ENCODE measurements at places on chromosomes 4 and X.

GRCh38 chr4:69760455-69760854, at the start of gene SULT1B1:
TSS of gene SULT1B1 (minus strand) at chr4:69760620. CDS start at chr4:69755217, 5,403 bp downstream.
- DNase-seq, result no peak

GRCh38 chr4:10421344-10422055, 35.7 kb downstream of the ZNF518B start:
- no peak for DNase-seq

GRCh38 chr4:102180046-102180445, 165.2 kb downstream of the SLC39A8 start:
- no peak for DNase-seq

DNA sequence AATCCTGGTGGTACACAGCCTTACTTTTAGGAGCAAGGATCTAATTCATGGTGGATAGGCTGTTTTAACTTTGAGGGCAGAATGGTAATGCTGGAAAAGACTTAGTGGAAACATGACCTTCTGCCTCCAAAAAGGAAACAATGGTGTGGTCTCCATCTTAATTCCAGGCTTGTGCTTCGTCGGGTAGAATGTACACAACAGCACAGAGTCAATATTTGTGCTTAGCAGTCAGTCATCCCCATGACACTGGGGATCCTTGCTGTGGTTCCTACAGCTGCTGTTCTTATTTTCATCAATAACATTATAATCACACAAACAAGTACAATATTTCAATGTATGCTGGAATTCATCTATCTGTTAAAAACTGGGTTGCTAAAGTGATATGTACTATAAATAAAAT, 104.4 kb downstream of the HHIP start:
- no peak for DNase-seq

GRCh38 chr4:144589512-144589911, 56.4 kb upstream of the HHIP start:
- no peak for DNase-seq

GRCh38 chrX:23784470-23785331, 1.7 kb downstream of the SAT1 start:
- no peak for DNase-seq

GRCh38 chr4:186487726-186488125, 67.6 kb downstream of the MTNR1A start:
- no peak for DNase-seq

- no peak for DNase-seq
Observed at GRCh38 chrX:16711893-16712547, 449 bp downstream of the CTPS2 start.

DNA sequence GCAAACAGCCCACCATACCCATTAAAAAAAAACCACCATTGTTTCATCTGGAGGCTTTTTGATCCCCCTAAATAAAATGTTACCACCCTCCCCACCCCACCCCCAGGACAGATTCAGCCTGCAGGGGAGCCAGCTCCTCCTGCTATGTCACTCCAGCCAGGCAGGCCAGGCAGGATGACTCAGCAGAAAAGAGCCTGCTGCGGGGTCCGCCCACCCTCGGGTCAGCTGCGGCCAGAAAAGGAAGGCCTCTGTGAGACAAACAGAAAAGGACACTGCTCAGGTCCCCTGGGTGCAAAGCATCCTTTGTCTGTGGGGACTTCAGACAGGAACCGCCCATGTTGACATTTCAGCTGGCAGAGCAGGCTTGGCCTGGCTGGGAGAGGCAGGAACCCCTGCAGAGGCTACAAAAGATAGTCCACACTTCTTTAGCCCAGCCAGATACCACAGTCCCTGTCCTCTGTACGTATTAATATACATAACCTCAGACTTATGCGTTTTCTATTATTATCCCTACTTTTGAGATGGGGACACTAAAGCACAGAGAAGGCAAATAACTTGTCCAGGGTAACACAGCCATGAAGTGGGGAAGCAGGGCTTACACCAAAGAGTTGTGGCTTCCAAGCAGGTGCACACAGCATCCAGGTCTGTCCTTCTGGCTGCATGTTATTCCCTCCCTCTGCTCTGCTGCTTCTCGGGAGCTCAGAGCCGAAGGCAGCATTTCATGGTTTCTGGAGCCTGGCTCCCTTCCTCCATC, 147.7 kb downstream of the CPEB2 start:
- peak; percentile 71 for DNase-seq

GRCh38 chrX:70434914-70435586, 9.6 kb upstream of the DLG3 start:
- DNase-seq, result no peak

- no peak for DNase-seq
Observed at GRCh38 chrX:47160781-47161180, 15.8 kb downstream of the RBM10 start.

GRCh38 chr4:76694056-76694455, 203.9 kb downstream of the SOWAHB start:
- DNase-seq, result no peak

GRCh38 chr4:7772711-7773385, 166.8 kb downstream of the AFAP1 start:
- no peak for DNase-seq

- DNase-seq, result no peak
Observed at GRCh38 chr4:48781968-48782367, 1.9 kb upstream of the FRYL start.

DNA sequence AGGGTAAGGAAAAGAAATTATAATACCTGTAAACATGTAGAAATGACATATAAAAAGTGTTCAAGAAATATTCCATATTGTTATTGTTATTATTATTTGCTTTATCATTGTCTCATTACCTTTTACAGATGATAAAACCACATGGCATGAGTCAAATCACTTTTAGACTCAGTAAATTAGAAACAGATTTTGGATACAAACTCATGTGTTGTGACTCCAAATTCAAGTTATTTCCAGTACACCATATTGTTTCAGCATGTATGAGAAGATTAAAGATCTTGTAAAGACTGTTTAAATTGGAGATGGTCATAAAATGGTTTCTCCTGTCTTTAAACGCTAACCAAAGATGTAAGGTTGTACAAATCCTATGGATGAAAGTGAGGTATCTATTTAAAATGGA, 18.1 kb downstream of the PPP1R2C start:
- no peak for DNase-seq

DNA sequence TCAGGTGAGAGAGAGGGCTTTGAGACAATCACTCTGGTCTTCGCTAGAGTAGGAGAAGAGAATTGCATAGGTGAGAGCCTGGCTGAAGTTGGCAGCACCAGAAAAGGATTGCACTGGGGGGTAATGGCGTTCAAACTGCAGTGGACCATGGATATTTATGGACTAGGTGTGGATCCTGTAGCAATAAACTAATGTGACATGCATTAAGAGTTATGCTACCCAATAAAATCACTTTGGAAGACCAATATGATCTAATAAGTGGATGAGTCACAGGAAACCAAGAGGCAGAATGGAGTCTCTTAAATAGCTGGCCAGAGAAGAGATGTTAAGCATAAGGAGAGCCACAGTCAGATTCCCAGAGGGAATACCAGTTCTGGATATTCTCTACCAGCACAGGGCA, 259.8 kb downstream of the FBXO8 start:
- no peak for DNase-seq

DNA sequence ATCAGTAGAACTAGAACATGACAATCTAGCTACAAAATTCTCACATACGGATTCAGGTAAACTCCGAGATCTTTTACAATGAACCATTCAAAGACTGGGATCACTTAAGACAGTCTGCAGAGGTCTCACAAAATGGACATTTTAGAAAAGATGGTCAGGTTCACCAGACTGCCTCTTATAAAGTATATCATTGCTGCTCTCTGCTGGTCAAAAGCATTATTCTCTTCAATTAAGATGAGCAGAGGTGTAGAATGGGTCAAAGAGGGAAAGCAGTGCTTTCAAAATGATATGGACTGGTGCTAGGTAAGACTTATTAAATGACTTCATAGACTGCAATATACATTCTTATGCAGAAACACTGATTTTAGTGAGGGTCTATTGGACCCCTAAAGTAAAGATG, 434.7 kb downstream of the PACRGL start:
- no peak for DNase-seq

DNA sequence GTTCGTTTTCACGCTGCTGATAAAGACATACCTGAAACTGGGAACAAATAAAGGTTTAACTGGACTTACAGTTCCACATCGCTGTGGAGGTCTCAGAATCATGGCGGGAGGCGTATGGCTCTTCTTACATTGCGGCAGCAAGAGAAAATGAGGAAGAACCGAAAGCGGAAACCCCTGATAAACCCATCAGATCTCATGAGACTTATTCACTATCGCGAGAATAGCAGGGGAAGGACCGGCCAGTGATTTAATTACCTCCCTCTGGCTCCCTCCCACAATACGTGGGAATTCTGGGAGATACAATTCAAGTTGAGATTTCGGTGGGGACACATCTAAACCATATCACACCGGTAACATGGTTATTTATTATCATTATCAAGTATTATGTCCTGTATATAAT, 2204.5 kb downstream of the ARAP2 start:
- no peak for DNase-seq

DNA sequence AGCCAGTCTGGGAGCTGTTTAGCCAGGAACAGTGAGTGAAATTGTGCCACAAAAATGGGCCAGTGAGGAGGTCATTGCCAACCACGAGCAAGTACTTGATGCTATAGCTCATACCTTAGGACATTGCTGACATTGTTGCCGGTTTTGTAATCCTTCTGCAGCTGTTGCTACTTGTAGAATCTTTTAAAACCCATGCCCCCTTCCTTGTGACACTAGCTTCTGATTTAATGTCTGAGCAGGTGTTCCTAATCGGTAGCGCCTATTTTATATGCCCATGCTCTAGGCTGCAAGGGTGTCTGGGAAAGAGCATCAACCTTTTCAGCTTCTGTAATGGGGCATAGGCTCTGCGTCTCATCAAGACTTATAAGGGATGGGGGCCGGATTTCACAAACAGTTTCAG, 2.6 kb downstream of the POLA1 start:
- no peak for DNase-seq

GRCh38 chr4:142408003-142408441, 438.1 kb downstream of the INPP4B start:
- no peak for DNase-seq

DNA sequence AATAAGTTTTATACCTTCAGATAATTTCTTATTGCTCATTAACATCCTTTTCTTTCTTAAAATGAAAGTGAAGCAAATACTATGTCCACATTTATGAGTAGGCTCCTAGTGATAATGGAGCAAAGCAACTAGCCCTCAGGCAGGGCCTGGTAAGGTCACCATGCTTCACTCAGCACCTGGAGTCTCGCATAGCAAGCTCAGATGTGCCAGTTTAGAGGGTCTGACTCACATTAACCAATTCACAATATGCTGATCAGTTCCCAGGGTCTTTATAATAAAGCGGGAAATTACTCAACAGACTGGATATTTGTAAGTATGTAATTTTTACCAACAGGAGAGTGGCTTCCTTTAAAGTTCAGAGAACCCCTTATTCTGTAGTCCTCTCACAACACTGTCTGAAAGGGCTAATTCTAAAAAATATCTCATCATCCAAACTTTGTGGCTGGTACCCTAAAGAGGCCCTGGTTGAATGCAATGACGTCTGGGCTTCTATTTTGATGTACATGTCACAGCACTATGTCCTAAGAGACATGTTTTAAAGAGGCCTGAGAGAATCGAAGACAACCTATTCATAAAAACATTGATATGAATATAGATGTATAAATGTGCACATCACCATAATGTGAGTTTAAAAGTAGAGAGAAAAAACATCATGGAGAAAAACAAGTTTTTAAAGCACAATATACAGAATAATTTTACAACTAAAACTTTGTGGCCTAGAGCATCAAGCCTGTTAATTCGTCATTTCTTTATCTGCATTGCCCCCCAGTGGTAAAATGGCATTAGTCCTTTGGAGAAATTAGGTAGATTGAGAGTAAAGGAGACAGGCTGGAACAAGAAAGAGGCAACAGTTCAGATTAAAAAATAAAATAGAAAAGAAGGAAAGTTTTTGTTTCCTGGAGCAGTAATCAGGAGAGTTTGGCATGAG, 44.3 kb downstream of the IL21 start:
- DNase-seq, result no peak

DNA sequence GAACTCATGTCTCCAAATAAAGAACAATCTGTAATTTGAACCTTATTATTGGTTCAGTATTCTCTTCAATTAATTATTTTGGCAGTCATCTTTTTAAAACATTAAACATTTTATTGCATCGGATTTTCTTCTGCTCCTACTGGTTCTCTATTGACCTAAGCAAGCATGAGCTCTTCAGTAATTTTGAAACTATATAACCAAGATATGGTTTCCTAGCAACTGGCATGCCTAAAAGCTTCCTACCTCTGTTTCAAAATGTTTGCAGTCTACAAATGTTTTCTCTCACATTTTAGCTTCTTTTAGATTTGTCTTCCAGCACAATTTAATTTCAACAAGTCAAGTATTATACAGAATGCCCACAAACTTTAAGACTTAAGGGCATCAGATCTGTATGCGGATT, 371.3 kb downstream of the GPM6A start:
- DNase-seq, result no peak

DNA sequence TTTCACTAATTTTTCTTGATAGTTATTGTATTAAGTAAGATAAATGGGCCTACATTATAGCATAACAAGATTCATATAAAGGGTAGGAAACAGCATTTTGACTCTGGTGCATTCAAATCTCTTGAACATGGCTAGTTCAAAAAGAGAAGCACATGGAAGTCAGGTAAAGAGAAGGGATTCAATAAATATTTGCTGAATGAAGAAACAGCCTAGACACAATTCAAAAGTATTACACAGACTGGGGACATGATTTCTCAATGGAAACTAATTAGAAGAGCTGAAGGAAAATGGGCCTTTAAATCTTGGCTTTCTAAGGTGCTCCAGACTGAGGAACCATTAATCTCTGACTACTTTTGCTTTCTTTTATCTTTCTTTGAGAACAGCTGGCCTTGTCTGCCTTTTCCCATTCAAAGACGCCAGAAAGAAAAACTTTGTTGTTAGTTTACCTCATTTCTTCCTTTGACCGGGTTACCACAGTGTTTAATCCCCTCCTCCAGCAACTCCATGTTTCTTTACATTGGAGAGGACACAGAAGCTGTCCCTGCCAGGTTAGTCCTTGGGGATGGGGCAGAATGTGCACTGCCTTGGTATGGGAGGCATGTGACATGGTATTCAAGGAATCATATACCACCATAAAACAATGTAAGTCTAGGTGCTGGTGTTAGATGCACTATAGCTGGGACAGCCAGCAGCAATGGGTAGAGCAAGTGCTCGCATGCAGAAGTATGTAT, 264.2 kb downstream of the CAMK2D start:
- no peak for DNase-seq

GRCh38 chrX:41912923-41913322, 10.4 kb downstream of the CASK start:
- no peak for DNase-seq

DNA sequence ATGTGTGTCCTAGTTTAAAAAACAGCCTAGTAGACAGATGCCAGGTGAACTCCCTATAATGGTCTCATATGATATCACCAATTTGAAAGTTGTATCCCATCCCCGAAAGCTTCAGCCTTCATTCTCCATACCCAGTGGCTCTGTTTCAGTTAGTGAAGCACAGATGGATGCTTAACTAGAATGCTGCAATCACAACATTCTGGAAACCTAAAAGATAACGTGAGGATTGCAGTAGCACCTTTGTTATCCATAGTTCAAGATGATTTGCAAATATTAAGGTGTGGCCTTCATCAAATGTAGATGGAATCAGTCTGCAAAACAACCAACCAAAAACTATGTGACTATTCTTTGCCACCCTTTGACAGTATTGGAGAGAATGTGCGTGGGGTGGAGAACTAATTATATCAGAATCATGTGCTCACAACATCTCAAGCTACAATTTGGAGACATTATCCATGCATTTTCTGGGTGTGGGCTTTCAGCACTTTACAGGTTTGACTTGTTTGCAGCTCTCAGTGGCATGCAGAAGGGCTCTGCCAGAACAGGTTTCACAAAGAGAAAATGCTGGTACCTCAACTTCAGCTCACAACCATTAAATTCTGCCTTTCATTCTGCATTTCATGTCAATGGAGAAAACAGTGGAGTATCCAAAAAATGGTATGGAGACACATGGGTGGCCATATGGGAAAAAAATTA, 18.3 kb upstream of the PPID start:
- no peak for DNase-seq
